GM04503 (cell line): ENCODE measurements at places on chromosomes 3 and 15.

GRCh38 chr3:13494463-13495350 lies 14.6 kb downstream of the HDAC11 start:
- DNase-seq = no peak

- no peak for DNase-seq
Observed at GRCh38 chr15:36748366-36749115, 169.1 kb downstream of the CDIN1 start.

- no peak for DNase-seq
Observed at GRCh38 chr3:79846148-79846933, 78.5 kb upstream of the ROBO1 start.

GRCh38 chr15:45903283-45903682 lies 268.5 kb downstream of the SQOR start:
- DNase-seq = no peak

GRCh38 chr3:191958980-191959671 lies 498.2 kb downstream of the PYDC2 start:
- no peak for DNase-seq

DNA sequence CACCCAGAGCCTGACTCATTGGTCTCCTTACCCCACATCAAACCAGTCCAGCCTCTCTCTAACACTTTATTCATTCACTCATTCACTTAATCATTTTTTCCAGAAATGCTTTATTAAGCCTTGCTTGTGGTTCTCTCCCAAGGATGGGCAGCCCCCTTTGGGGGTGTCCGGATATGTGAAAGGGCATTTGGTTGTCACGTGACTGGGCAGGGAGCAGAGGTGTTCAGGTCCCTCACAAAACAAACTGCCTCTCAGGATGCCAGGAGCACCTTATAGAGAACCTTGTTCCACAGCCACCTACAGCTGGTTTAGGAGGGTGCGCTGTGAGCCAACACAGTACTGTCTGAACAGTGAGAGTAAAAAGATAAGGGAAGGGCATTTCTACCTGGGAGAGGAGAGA lies 25.8 kb upstream of the PTPN23 start:
- DNase-seq = no peak

DNA sequence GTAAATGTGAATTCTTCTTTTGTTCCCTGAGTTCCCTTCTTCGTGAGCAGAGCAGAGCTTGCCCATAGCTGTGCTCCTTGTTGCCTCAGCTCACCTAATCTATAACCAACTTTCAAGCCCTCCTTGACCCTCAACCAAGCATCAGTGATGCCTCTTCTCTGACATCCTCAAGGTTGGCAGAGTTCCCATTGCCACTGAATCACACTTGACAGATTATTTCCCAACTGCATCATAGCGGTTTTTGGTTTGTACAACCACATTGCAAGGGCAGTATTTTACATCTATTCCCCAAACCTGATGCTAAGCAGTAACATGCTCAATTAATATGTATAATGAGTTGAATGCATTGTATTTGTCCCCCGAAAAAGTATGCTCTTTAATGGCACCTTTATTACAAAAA lies 133.0 kb upstream of the SNTN start:
- no peak for DNase-seq
